ENCODE measurements at places on chromosomes 7 and 10.

DNA sequence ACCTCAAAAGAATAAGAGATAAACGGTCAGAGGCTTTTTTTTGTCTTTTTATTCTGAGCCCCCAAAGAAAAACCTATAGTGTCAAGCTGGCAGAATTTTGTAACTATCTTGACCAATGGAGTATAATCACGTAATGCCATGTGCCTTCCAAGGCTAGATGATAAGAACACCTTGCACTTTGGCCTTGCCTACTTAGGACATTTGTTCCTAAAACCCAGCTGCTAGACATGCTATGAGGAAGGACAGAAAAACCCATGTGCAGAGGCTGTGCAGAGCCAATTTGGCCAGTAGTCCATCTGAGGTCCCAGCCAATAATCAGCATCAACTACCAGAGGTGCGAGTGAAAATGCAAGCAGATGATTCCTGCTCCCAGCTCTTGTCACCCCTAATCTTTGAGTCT is 69.9 kb downstream of the EPDR1 start:
- DNase-seq = no peak

DNA sequence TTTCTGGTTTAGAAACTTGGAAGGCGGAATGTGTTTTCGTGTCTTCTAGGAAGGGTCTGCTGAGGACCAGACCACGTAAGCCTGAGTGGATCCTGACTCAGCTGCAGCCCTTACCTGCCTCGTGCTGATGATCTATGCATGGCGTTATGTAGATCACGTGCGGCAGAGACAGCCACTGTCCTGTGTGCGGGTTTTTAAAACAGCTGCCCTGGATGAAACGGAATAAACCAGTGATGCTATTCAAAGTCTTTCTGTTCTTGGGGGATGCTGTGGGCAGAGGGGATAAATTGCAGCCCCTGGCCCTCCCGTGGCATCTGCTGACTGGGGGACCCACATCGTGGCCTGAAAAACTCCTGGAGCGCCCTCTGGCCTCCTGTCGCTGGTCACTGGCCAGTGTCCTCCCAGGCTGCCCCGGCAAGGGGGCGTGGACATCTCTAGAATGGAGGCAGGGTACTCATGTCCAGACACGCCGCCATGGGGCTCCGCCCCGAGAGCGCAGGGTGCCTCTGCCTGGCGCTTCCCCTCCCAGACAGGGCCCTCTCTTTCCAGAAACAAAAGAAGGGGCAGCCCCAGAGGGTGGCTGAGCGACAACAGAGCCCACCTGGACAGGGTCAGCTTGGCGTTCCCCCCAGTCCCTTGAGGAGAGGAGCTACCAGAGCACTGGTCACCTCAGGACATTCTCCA is 13.2 kb downstream of the ALKBH4 start:
- no peak for DNase-seq

DNA sequence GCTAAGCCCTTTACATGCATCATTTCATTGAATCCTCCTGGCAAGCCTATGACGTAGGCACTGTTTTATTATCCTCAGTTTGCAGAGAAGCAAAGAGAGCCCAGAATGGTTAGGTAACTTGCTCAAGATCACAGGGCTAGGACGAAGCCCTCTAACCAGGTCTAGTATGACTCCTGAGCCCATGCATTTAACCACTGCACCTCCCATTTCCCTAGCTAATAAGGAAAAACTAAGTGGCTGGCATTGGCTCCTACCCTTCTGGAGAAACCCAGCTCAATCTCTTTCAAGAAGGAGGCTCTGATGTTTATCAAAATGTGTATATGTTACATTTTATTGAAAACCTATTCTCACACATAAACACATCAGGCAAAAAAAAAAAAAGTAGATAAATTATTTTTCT is 19.8 kb downstream of the MYOF start:
- DNase-seq = no peak

DNA sequence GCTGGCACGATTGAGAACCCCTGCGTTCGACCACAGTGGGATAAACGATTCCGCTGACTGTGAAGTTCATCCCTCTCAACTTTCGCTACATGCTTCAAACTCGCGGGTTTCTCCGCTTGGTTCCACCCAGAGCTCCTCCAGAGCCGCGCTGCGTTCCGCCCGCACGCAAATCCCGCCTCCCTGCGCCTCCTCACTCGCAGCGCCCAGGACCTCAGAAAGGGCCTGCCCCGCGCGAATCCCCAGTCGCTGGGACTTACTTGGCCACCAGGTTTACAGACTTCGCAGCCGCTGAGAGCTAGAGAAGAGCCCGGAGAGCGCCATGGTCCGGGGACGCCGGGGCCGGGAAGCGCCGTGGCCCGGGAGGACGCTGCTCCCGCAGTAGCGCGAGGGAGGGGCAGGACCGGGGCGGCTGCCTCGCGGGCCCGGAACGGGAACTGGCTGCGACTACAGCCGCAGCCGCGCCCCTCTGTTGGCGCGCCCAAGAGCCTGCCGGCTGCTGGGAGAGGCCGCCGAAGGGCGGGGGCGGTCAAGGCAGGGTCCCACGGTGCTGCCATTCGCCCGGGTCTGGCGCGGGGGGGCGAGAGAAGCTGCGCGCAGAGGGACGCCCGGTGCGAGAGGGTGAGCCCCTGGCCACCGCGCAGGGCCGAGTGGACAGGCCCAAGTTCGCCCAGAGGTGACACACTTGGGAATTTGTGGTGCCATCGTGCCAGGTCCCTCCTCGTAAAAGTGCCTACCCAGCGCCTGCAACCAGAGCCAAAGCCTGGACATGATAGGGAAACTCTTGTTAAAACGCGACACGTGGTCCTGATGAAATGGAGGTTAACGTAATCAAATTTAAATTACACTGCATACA is at the start of gene NOD1:
TSS of gene NOD1 (minus strand) at position 436 of the 853 bp plus-strand sequence. CDS start 21,863 bp downstream, outside the sequence.
- peak; percentile 76 for DNase-seq

DNA sequence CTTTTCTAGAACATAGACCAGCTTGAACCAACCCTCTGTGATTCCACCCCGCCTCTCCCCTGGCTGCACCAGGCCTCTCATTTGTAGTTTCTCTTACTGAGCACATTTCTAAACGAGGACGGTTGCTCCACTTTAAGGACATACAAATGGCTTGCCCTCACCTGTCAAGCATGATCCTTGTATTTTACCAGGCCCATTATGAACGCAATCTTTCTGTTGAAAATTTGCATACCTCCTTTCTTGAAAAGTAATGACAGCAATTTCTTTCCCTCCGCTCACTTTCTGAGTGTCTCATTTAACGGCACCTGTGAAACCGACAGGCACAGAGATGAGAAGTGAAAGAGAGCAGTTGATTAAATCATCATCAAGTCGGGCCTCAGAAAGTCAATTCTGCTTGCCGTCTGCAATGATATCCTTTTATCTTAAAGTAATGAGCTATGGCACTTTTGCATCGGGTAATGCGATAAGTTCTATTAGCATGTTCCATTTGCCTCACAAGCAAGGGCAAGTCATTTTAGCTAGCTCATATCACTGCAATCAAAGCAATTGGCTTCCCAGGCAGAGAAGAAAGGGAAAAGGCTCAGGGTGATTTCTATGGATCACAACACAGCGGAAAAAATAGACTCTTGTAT is 705.6 kb upstream of the GALNT17 start:
- no peak for DNase-seq

DNA sequence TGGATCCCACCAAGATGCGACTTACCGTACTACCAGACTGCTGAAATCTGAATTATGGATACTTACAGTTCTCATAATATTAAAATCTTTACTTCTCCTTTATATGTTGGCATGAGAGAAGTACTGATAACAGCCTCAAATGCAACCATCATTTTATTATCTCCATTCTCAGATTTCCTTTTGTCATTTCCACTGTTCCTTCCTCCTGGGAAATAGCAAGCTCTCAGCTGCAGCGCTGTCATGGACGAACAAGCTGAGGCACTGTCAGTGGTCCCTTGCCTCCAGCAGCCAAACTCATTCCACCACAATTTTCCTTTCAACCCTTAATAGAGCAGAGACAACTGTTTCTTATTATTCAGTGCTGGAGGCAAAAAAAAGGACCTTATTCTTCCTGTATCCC is 478.4 kb downstream of the ARL4A start:
- DNase-seq = no peak

GRCh38 chr10:79060641-79061255 is 8.0 kb upstream of the ZMIZ1 start:
- DNase-seq = no peak

DNA sequence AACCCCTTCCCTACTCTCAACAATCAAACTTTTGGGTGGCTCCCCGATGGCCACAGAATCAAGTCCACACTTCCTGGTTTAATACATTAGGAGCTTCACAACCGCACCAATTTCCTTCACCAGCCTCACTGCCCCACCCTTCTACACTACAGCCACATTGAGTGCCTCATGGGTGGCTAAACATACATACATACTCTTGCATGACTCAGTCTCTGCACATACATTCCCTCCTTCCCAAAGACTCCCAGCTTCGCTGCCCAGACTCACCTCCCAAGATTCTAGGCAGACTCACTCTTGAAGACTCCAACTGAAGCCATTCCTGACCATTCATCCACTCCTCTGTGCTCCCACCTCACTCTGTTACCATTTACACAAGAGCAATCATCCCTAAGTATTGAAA is 15.9 kb downstream of the VPS41 start:
- no peak for DNase-seq

DNA sequence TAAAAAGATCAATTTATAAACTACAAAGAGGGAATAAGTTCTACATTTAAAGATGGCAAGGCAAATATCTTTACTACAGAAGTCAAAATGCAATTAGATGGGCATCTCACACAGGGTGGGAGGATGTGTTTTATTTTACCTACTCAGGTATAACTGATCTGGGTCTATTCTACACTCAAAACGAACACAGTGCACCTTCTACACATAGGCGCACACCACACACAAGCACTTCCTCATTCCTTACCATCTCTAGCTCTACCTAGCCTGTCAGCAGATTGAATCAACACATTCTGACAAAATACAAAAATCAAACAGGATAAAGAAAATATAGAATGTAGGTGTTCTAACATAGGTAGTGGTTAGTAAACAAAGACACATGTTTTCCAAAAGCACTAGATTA is 64.8 kb downstream of the SGCE start:
- DNase-seq = no peak

GRCh38 chr10:97676770-97677581 is 10.1 kb downstream of the AVPI1 start:
- DNase-seq = peak; percentile 69

DNA sequence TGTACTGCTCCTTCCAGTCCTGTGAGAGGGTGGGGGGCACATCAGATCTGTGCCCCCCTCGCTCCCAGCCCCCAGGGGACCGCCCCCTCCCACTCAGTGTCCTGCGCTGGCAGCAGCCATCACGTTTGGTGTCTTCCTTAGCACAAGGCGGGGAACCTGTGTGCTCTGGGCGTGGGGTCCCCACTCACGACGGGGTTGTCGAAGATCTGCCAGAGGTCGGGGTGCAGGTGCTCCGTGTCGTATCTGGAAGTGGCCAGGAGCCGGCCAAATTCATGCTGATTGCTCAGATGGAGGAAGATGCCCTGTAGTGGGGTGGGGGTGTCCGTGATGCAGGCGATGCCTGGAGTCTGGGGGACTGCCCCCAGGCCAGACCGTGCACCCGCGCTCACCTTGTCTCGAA is 7.2 kb downstream of the PLOD3 start:
- DNase-seq = no peak

GRCh38 chr7:18013936-18014335 is 13.7 kb downstream of the PRPS1L1 start:
- DNase-seq = no peak

DNA sequence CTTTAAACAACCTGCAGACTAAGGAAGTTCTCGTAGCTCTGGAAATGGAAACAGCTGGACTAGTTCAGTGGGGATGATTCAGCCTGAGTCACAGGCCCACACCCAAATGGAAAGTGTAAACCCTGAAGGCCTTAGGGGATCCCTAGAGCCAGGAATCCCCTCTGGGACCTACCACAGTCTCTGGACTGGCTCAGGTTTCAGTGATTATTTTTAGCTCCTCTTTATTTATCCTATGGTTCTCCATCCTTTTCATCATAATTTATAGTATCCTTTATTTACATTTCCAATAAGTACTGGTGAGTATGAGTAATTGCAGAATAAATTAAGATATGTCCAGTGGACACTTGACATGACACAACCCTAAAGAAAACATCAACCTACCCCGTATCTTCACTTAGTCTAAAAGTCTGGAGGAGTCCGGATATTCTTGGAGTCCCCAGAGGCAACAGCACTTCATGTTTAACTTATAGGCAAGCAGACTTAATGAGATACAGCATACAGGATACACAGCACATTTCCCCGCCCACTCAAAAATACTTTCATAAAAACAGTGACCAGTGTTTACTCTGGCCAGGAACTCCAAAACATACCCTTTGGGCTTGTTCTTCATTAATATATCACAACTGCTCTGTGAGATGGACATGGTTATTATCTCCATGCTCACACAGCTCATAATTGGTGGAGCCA is 28.4 kb upstream of the SEMA3E start:
- peak; percentile 63 for DNase-seq

GRCh38 chr7:82443036-82443546 is 486 bp downstream of the CACNA2D1 start:
- peak; percentile 50 for DNase-seq

DNA sequence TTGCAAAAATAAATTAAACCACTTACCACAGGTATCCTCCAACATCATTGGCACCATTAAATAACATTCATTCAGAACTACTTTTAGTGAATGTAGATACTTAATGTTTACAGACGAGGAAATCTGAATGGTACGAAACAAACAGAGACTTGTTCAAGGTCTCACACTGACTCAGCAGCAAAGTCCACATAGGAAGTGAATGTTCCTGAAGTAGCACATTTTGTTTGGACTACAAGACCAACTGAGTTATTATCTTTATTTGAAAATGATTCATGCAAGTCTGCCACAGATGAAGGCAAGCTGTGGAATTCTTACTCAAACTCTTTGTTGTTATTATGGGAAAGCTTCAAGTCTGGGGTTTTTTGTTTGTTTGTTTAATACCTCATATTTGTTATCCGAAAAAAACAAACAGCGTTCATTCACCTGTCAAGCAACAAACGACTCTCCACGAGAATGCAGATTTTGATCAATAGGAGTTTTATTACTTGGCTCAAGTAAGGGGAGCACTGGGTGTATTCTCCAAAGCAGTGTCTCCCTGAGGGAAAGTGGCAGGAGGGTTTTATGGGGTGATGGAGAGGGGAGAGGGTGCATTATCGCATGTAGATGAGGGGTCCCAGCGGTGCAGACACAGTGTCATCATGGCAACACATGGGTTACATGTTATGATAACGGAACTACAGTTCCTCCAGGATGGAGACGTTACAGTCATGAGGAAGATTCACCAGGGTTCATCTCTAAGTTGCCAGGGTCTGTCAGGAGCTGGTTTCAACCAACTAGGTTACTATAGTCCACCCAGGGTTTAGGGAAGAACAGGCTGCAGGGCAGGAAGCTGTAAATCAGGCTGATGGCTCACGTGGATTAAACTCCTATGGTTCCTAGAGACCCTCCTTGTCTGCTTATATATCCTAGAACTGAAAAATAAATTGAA is 147.7 kb upstream of the AKR1E2 start:
- DNase-seq = peak; percentile 15

DNA sequence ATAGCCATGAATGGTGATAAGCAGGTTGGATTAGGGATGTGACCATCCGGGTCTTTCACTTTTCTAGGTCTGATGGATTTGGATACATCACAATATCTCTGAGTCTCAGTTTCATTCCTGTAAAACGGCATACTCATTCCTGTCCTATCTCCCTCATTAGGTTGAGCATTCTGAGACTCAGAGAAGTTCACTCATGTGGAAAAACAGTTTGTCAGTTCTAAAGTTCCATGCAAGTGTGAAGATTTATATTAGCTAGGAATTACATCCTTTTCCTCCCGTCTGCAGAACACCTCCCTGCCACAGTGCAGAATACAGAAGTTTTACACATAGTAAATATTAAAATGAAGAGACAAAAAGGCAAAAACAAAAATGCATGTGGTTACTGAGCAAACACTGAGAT is 94.2 kb upstream of the SLC25A13 start:
- DNase-seq = no peak

All from hepatic stellate cell (primary cell).